Muscle of arm (tissue), 14 donors: ENCODE measurements at places on chromosomes 1 and 21.

GRCh38 chr1:6581561-6582305 lies 1.9 kb downstream of the ZBTB48 start:
- DNase-seq = no peak

DNA sequence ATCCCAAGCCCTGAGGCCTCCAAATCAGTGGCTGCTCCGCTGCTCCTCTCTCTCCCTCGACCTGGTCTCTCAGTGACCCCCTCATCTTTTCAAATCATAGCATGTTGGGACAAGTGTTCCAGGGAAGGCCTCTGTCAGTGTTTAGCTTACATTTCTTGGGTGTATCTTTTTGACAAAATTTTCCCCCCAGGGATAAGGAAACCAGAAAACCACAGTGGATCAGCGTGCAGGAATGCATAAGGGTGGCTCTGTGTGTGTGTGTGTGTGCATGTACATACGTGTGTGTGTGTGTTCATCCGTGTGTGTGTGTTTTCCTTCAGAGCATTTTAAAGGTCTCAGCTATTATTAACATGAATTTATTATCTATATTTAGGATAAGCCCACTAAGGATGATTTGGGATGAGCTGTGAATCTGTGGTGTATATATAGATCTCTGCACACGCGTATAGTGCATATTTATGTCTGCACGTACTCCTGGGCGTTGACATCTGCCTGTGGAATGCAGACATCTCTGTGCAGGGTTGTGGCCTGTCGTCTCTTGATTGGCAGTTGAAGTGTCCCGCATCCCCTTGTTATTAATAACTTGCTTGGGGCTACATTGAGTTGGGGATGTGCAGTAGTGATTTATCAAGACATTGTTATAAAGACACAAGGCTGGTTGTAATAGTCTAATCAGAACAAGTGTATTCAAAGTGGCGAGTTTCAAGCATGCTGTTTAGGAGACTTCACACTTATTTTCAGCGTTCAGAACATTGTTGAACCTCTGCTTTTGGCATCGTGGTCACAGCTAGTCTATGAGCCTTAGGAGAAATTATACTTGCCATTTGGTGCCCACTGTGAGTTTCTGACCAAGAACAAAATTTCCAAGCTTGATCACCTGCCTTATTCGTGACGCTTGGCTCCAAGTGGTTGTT lies 55.6 kb downstream of the GALNT2 start:
- DNase-seq = no peak

DNA sequence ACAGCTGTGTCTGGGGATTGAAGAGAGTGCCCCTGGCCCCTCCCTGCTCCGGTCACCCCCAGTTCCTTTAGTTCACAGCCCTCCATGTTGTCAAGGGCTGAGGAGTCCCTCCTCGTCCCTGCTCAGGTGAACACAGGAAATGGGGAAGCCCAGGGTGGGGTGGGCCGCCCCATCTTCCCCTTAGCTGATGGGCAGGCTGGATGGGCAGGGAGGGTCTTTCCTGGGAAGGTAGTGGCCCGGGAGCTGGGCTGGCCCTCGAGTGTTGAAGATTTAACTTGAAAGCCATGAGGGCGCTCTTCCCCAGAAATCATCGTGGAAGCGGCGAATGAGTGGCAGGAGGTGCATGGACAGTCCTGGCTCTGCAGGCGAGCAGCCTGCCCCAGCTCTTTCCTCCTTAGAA lies 18.3 kb upstream of the NPHP4 start:
- DNase-seq = no peak

DNA sequence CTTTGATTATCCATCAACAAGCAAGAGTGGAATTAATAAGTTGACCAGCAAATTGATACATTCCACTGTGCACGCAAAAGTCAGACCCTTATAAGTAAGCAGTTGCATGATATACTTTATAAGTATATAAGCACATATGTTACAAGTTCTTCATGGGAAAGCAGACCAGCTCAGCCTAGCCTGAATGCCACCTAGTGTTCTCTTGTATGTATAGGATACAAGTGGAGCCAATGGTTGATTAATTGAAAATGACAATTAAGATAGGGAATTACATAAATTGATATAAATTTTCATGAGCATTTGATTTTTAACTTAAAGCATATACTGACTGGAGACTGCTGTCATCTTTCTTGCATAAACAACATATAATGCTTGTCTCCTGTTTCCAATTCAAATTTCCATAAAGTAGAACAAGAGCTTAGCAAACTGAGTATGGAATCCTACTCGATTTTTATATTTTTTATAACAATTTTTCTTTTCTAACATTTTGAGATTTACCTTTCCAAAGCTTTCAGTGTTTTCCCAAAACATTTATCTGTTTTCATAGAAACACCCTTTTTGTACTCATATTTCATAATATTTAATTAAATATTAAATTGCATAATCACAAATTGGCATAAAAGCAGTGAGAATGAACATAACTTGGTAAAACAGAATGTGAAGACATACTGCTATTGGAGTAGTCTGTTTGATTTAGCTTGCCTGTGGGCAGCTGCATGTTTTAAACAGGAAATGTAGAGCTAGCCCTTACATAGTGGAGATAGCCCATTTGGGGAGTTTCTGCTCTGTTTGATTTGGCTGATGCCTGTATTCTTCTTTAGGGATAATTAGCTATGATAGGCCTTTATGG lies 62.8 kb downstream of the MAGI3 start:
- DNase-seq = no peak

GRCh38 chr1:1347663-1348419 lies 1.4 kb downstream of the DVL1 start:
- no peak for DNase-seq

DNA sequence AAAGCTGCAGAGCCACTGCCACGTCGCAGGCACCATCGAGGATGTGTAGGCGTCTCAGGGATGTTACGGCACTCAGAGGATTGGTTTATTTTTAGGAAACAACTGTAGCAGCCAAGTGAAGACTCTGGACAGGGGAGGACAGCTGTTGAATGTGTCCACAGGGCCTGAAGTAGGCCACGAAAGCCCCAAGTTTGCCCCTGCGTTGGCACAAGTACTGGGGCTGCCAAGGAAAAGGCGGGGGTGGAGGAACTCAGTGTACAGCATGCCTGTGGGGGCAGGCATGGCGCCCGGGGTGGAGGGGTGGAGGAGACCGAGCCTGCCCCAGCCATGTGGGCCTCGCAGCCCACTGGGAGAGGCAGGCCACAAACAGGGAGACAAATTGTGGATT lies 89.7 kb downstream of the ADARB1 start:
- DNase-seq = peak; percentile 42

DNA sequence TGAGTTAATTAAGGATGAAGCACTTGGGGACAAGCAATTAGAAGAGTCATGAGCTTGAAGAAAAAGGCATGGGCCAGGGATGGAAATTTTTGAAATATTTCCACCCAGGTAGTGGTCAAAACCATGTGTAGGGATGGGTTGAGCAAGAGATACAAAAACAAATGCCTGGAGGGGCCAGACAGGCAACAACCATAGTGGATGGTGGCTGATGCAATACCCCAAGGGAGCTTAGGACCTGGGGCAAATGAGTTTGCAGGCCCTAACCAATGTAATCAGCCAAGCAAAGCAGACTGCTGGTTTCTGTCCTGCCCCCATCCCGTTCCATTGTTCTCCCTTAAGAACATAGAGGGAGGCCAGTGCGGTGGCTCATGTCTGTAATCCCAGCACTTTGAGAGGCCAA lies 119.1 kb upstream of the FGGY start:
- no peak for DNase-seq

GRCh38 chr1:219347921-219348391 lies 174.3 kb downstream of the LYPLAL1 start:
- peak; percentile 92 for DNase-seq

- no peak for DNase-seq
Observed at GRCh38 chr1:203311368-203312301, 6.3 kb downstream of the BTG2 start.

- peak; percentile 57 for DNase-seq
Observed at GRCh38 chr1:234613128-234613875, 3.3 kb upstream of the IRF2BP2 start.

GRCh38 chr1:169018751-169019150 lies 87.7 kb upstream of the ATP1B1 start:
- no peak for DNase-seq

DNA sequence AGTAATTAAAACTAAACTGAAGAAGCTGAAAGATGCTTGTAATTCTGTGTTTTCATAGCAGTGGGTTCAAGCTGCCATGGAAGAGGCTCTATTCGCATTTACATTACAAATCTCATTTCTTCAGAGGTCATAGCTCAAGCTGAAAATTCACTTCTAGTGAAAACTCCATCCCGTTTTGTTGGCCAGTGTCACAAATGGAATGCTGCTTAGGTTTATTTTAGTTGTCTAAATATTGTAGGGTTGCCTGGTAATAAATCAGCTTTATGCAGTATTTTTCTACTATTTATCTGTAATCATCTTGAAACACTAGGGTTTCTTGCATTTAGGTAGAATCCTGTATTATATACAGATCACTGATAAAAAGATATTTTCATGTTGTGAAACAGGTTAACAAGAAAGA lies 240.6 kb downstream of the PTBP2 start:
- DNase-seq = peak; percentile 26

- no peak for DNase-seq
Observed at GRCh38 chr1:185735701-185736064, 1.5 kb downstream of the HMCN1 start.

DNA sequence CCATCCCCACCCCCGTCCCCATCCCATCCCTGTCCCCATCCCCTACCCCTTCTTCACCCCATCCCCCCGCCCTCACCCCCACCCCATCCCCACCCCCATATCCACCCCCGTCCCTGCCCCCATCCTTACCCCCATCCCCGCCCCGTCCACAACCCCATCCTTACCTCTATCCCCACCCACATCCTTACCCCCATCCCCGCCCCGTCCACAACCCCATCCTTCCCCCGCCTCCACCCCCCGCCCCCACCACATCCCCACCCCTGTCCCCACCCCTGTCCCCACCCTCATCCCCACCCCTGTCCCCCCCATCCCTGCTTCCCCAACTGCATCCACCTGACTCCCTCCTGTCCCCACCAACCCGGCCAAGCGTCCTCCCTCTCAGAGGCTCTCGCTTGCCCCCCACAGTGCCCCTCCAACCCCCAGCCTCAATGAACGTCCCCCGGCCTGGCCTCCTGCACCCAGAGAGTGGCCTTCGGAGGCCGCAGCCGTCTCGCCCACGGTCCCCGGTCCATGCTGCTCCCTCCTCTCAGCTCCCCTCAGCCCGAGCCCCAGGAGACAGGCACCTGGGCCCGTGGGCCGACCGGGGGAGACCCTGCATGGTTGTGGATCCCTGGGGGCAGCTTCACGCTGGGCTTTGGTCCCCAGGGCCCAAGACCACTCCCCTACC lies 25.5 kb upstream of the C1orf159 start:
- DNase-seq = no peak

DNA sequence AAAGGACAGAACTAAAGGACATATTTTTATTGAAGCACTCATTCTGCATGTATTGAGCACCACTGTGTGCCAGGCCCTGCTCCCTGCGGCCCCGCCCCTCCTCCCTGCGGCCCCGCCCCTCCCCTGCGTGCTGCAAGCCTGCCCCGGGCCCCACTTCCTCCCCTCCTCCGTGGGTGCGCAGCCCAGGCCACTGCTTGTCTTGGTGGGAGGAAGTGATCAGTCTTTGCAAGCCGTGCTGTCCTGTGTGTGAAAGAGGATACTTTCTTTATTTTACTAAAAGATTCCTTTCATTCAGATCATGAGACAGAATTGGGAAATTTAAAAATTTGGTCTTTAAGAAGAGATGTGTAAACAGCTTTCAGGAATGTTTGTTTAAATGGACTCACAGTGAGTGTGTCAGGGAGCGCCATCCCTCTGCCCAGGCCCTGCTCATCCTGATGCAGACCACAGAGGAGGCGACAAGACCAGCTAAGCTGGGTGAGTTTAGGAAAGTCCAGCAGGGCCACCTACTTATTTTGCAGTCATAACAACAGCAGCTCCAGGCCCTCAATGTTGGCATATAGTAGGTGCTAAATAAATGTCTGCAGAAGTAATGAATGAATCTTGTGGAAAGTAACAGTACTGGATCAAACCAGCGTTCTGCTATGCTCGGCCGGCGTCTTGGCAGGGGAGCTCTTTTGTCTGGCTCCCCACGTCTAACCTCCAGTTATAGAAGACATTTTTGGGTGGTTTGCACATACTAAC lies 88.3 kb upstream of the SELENON start:
- no peak for DNase-seq

DNA sequence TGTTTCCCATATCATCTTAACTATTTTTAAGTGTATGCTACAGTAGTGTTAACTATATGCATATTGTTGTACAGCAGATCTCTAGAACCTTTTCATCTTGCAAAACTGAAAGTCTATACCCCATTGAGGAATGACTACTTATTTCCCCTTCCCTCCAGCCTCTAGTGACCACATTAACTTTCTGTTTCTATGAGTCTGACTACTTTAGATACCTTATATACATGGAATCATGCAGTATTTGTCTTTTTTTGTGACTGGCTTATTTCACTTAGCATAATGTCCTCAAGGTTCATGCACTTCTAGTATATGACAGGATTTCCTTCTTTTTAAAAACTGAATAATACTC lies 96.5 kb upstream of the BTG3 start:
- DNase-seq = no peak

DNA sequence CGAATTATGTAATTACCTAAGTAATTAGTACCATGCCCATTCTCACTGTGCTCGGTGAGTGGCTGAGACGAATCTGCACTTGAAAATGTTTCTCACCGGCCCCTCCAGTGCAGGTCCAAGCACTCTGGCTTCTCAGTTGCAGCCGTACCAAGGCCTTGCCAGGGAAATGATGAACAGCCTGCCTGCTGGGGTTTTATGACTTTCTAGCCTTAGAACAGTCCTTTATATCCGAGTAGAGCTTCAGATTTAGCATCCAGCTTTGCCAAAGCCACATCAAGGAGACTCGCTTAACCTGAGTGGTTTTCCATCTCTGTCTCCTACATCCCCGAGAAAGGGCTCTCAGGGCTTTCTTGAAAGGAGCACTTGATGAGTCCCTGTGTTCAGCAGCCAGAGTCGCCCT lies 83.4 kb downstream of the GREM2 start:
- no peak for DNase-seq

DNA sequence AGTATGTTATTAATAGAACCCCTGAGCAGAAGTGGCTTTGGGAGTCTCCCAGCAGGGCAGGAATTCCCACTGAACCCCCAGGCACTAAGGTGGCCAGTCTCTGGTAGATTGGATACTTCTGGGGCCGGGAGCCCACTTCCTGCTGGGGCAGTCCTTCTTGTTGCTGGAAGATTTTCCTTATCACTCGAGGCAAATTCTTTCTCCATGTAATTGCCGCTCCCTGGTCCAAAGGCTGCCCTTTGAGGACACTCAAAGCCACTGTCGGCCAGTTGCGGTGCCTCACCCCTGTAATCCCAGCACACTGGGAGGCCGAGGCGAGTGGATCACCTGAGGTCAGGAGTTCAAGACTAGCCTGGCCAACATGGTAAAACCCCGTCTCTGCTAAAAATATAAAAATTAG lies 22.6 kb upstream of the TNFRSF1B start:
- DNase-seq = no peak

- DNase-seq = no peak
Observed at GRCh38 chr21:25584833-25585676, 22.2 kb downstream of the MRPL39 start.

DNA sequence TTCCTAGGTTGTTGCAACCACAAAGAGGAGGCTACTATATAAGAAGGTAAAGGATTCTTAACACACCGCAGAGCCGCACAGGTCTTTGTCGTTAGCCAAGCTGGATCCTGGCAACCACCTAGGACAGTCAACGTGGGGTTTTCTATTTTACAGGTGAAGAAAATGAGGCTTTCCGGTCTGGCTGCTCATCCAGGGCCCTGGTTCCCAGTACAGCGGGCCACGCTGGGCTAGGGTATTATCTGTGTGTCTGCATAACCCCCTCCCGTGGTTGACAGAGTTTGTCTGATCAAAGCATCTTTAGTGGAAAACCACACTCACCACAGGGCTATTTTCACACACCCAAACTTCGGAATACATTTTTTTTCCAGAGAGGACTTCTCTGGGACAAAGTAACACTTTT lies 39.0 kb upstream of the PDE9A start:
- no peak for DNase-seq

- no peak for DNase-seq
Observed at GRCh38 chr1:47208374-47208850, 18.6 kb upstream of the PDZK1IP1 start.
